Eye (tissue), 1 donor: ENCODE measurements at places on chromosomes 13 and 19.

DNA sequence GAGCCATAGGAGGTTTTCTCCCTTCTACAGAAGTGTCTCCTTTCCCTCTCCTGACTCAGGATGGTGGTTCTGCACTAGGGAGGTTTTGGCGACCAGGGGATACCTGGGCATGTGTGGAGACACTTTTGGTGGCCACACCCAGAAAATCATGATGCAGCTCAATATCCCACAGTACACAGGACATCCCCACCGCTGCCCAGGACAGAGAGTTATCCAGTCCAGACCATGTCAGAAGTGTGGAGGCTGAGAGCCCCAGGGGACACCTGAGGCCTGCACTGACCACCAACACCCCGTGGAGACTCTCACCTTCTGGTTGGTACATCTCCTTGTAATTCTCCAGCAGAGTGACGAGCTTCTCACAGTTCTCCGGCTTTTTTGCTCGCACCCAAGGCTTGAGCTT, 16.6 kb downstream of the PEG3 start:
- DNase-seq: no peak

- no peak for DNase-seq
Measured at GRCh38 chr13:37446503-37446902, 152.1 kb downstream of the POSTN start.

- DNase-seq: peak; percentile 73
Measured at GRCh38 chr19:49119411-49120324, at the start of gene PPFIA3. Gene PPFIA3, plus strand, starts transcription at chr19:49119544. Its CDS starts 8,330 bp downstream, at chr19:49127874.

GRCh38 chr19:49357186-49357585, 5.0 kb downstream of the TEAD2 start:
- DNase-seq: no peak

DNA sequence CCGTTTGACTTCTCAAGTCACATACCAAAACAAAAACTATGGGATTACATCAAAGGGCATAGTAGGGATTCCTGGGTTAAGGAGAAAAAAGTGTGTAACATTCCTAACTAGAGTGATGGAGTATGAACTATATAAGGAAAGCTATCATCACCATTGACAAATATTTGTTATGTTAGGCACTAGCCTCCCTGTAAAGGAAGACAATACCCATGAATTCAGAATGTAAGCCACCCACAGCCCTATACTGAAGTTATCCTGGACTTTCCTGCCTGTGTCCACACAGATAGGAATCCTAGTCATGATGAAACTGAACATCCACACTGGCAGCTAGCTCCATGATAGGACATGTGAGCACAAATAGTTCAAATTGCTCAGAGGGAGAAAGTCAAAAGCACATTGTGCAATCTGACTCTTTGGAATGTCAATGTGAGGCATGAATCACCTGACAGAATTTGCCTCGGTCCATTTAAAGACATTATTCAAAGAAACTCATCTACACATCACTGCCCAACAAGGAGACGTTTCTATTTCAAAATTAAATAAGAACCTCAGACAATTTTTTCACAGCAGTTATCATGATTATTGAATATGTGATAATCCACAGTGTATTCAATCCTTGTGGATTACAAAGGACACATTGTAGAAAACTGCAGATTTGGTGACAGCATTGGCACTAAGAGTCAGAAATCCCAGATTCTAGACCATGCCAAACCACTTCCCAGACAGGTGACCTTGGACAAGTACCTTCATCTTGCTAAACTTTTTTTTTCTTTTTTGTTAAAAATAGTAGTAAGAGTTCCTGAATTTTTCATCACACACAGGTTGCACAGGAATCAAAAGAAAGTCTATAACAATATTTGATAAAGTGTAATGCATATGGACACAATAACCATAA, 529.3 kb downstream of the IRS2 start:
- peak; percentile 43 for DNase-seq

- DNase-seq: no peak
Measured at GRCh38 chr13:38398711-38399493, 49.3 kb downstream of the UFM1 start.

DNA sequence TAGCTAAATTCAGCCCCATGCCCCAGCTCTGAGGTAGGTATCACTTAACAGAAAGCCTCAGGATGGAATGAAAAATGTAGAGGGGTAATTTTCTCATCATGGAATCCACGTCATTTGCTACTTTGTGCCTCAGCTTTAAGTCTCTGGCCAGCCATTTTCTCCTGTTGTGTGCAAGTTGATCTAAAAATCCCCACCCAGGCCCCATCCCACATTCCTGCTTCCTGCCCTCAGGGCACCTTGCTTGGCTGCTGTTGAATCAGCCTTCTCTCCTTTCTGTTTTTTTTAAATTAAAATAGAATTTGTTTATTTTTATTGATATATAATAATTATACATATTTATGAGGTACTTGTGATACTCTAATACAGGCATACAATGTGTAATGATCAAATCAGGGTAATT, 179.9 kb upstream of the TSHZ3 start:
- DNase-seq: no peak

DNA sequence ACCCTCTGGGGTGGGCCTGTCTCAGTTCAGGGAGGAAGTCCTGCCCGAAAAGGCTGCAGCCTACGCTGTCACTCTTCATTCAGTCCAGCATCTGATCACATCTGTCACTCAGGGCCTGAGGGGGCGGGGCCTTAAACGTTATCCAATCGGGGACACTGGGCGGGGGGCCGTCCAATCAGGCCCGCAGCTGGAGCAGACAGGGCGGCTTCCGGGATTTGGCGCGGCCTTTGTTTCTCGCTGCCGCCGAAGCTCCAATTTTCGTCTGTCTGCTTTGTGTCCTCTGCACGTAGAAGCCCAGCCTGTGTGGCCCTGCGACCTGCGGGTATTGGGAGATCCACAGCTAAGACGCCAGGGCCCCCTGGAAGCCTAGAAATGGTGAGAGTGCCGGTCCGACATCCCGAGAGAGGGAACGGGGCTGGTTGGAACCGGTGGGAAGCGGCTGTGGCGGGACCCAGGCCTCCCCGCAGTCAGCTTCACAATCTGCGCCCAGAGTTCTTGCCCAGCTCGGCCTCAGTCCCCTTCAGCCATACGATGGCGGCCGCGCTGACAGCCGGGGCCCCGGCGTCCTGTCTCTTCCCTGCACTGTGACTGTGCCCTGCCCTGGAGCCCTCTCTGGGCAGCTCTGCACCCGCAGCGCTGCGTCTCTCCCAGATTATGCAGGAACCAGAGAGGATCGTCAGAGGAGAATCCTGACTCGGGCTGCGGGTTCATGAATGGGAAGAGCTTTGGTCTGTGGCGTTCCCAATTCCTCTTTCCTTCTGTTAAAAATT, at the start of gene ZNF730:
TSS of gene ZNF730 (plus strand) at position 224 of the 770 bp plus-strand sequence. CDS start at position 373, 149 bp downstream.
- DNase-seq: peak; percentile 98

DNA sequence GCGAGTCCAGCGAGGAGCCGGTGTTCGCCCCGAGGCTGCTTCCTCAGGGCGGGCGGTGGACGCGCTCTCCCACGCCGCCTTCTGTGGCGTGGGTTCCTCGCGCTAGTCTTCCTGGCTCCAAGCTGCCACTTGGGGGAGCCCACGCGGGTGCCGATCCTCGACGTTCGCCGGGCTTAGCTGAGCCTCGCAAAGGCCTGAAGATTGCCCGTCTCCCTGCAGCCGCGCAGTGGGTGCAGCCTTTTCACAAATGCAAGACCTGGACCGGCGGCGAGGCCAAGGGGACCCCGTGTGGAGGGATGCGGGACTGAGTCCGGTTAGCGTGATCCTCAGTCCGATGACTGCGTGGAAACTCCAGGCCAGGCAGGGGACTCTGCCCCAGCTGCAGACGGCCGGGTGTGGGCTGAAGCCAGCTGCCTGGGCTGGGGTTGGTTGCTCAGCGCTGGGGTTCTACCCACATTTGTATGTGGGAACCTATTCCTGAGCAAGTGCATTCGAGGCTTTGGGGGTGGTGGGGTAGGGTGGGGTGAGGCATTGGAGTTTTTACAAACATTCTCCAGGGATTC, 16.6 kb upstream of the LRP3 start:
- peak; percentile 91 for DNase-seq

- DNase-seq: no peak
Measured at GRCh38 chr19:53904909-53905308, 4.2 kb upstream of the CACNG7 start.

GRCh38 chr19:13103581-13104359, 1.1 kb upstream of the LYL1 start:
- DNase-seq: no peak

DNA sequence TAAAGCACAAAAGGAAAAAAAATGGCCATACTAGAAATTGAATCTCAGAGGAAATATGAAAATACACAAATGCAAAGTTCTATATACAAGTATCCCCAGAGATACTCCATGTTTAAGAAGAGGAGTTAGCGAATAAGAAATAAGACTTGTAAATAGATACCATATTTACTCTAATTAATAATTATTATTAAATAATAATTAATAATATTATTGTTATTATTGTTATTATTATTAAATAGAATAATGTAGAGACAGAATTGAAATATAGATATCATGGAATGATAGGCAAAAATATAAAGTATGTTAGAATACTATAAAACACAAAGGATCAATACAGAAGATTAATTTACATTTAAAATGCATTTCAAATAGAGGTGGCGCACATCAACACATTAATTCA, 1047.5 kb upstream of the MIR17HG start:
- DNase-seq: no peak

DNA sequence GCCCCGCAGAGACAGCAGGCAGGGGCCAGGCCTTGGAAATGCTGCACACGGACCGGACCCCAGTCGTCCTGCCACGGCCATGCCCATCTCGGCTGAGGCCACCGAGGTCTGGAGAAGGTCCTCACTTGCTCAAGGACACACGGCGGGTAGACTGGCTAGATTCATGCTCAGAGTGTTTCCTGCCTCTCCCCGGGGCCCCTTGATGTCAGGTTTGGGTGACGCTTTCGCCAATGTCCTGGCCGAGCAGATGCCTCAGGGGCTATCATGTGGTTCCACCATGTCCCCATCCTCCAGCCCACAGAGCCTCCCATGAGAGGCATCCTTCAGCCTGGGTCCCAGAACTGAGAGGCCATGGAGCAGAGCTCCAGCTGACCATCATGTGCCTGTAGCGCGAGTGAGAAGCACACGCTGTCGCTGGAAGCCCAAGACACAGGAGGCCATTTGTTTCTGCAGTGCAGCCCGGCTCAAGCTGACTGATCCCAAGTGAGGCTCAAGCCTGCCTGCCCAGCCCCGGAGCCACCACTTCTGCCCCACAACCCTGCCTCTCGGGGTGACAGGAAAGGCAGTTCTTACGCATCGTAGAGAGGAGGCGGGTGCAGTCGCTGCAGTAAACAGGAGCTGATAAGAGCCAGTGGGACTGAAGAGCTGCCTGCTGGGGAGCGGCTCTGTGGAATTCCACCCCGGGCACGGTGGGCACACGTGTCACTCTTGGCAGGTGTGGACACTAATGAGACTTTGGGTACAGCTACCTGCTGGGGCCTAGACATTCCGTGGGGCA, 53.9 kb upstream of the GAS6 start:
- no peak for DNase-seq

GRCh38 chr19:12965017-12965811, 4.2 kb upstream of the DAND5 start:
- DNase-seq: peak; percentile 86

GRCh38 chr19:15113245-15114152, 6.3 kb downstream of the SYDE1 start:
- no peak for DNase-seq

- no peak for DNase-seq
Measured at GRCh38 chr13:104823709-104824108, 1711.8 kb downstream of the EFNB2 start.

GRCh38 chr19:17393002-17393401, 994 bp downstream of the CCDC194 start:
- no peak for DNase-seq

- no peak for DNase-seq
Measured at GRCh38 chr19:46998445-46999125, 21.1 kb upstream of the NPAS1 start.

DNA sequence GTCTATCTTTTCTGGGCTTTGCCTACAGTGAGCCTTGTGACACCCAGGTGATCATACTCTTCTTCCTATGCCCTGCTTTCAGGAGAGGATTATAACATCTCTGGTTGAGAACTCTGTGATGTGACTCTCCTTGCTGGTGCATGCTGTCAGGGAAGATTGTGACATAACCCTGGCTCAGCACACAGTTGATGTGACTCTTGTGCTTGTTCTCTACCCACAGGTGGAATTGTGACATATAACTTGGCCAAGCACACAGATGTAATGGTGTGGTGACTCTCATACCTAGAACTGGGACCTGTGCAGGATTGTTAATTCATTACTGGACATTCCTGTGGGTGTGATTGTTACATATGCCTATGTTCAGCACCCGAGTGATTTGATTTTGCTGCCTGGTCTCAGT, 21.7 kb upstream of the ZNF254 start:
- DNase-seq: no peak

GRCh38 chr13:114148521-114148855, 16.1 kb upstream of the RASA3 start:
- DNase-seq: no peak
